Left lung (tissue), 14 donors: ENCODE measurements at places on chromosomes 6 and 20. TPM values are rescaled to one million over a fixed set of nuclear protein-coding genes. Genes with fewer than 3 reads are reported as not detected.
A peak's percentile ranks its signal among the peaks of the same experiment; 100 is the strongest.

DNA sequence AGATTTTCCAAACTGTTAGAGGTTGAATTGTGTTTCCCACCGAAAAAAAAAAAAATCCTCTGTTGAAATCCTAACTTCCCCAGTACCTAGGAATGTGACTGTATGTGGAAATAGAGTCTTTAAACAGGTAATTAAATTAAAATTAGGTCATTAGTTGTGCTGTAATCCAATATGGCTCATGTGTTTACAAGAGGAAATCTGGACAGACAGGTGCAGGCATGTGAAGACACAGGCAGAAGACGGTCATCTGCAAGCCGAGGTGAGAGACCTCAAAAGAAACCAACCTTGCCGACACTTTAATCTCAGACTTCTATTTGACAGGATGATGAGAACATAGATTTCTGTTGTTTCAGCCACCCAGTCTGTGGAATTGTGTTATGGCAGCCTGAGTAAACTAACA, 28.6 kb upstream of the EZR start:
- DNase-seq = no peak

Gene AGER
- 616 TPM for total RNA-seq

DNA sequence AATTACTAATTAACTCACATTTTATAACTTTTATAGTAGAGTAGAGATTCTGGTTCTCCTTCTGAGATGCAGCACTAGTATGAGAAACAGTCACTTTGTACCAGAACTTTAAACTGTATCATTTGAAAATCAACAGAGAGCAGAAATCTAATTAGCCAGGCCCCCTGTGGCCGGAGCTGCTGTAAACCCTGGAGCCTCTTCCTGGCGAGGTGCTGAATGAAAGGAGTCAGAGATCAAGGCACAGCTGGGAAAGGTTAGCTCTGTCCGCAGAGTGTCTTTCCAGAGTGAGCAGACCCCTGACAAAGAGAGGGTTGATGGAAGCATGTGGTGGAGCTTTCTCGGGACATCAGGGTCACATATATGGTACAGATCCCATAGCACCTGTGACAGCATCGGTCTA, 703.8 kb downstream of the RFPL4B start:
- DNase-seq = peak; percentile 19

Gene STX11
- total RNA-seq = 18.2 TPM

Gene GTSF1L
- not detected for total RNA-seq

DNA sequence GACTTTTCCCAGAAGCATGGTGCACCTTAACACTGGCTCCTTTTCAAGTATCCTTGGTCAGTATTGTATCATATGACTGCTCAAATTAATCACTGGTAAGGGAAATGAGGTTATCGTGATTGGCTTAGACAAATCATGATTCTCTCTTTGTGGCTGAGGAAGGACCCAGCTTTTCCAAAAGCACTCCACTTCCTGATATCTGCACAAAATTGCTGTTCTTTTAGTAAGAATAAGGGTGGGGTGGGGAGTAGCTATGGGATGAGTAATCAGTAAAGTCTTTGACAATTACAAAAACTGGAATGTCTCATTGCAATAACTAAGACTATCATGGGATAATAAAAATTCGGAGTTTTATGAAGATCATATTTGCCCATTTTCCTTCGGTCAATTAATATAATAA, 9.0 kb upstream of the RIPPLY2 start:
- DNase-seq = no peak

Gene PCK1
- not detected for total RNA-seq

DNA sequence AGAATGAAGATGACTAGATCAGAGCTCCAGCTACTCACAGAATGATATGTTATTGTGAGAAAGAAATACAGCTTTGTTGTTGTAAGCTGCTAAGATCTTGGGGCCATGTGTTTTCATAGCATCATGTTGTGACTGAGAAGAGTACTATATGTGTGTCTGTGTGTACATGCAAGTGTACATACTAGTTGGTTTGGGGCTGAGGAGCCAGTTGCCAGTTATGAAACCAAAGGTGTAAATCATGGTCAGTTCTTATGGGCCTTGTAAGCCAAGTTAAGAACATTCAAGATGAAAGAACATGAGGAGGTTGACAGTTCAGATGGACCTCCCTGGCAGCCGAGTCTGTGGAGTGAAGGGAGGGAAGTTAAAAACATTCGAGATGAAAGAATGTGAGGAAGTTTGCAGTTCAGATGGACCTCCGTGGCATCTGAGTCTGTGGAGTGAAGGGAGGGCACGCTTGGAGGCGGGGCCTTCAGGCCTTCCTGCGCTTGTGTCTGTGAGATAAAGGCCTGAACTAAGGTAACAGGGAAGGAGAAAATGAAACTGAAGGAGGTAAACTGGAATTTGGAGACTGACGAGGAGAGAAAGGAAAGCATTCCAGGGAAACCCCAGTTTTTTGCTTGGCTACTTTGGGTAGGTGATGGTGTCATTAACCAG, 13.9 kb downstream of the AFDN start:
- no peak for DNase-seq

Gene SLC4A11
- total RNA-seq = 4.8 TPM

DNA sequence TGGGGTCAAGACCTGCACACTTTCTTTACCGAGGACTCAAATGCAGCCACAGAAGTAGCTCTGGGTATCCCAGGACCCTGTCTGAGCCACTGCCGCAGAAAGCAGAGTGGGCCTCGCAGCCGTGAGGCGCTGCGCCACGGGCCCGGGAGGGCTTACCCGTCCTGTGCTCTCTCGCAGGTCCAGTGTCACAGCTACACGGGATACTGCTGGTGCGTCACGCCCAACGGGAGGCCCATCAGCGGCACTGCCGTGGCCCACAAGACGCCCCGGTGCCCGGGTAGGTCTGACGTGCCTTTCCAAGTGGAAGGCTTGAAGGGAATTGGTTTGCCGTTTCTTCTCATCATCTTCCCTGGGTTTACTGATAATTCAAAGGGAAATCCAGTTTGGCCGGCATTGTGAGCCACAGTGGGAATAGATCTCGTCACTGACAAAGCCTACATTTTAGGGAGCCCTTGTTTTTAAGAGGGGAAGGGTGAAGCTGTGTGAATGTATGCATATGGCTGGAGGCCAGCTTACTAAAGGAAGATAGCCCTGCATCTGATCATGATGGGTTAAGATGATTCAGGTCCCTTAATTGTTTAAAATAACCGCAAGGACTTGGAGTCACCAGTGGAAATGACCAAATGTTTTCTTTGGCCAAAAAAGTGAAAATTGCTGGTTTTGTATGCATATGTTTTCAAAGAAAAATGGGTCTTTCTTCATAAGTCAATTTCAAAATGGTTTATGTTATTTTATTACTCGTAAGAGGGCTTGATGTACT, 86.6 kb downstream of the SMOC2 start:
- DNase-seq = no peak
